Natural killer cell (primary cell): ENCODE measurements at places on chromosomes 7 and 10. TPM values are rescaled to one million over a fixed set of nuclear protein-coding genes. Genes with fewer than 3 reads are reported as not detected.

DNA sequence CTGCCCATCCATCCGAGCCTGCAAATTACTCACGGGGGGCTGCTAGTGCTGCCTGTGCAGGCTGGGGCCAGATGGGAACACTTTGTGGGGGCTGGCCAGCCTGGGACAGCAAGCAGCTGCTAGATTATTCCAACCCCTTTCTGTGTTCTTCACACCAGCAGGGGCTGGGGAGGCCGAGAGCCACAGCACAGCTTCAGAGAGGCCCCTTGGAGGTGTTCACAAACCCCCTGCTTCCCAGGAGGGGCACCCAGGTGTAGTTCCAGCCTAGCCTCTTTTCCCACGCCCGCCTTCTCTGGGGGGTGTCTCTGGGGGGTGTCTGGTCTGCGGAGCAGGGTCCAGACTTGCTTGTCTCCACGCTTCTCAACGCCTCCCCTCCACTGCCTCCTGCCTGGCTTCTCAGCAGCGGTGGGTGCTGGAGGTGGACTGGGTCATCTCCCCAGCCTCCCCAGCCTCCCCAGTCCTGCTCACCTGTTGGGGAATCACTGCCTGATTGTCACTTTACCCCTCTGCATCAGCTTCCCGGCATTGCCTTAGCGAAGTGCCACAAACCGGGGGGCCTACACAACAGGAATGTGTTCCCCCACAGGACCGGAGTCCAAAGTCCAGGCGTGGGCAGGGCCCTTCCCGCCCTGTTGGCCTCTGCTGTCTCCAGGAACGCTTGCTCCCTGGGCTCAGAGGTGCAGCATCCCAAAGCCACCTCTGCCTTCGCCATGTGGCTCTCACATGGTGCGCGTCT lies 74.0 kb upstream of the EN2 start:
- H3K27me3 ChIP-seq: peaks cover 28% of the 10 kb centered on the region
- H3K27ac ChIP-seq: no peak overlapping the region
- H3K4me3 ChIP-seq: no peak overlapping the region
- H3K4me1 ChIP-seq: peaks cover 9% of the 10 kb centered on the region
- no peak for DNase-seq

DNA sequence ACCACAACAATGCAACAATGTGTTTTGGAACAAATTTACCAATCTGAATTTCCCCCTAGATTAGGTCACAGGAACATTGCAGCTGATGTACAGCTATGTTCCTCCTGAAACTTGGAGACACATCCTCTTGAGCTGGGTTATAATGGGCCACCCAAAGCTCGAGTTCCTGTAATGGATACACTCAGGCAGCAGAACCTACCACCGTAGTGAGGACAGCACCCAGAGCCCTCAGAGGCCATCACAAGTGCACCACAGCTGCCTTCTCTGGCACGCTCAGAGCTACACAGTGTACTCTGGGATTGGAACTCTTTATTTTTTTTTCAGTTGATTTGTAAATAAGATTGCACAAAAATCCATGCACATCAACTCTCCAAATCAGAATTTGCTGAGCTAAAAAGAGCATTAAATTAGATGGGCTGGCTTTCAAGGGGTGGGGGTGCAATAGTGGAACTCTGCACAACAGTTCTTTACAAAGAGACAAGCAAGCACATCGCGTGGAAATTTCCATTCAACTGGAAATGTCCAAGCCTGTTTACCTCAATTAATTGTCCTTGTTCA lies 56.7 kb downstream of the EGFR start:
- H3K4me1 ChIP-seq: peaks cover 7% of the 10 kb centered on the region
- no peak overlapping the region for H3K4me3 ChIP-seq
- H3K27me3 ChIP-seq: no peaks in the 10 kb centered on the region
- no peak for DNase-seq
- no peaks in the 10 kb centered on the region for H3K36me3 ChIP-seq

DNA sequence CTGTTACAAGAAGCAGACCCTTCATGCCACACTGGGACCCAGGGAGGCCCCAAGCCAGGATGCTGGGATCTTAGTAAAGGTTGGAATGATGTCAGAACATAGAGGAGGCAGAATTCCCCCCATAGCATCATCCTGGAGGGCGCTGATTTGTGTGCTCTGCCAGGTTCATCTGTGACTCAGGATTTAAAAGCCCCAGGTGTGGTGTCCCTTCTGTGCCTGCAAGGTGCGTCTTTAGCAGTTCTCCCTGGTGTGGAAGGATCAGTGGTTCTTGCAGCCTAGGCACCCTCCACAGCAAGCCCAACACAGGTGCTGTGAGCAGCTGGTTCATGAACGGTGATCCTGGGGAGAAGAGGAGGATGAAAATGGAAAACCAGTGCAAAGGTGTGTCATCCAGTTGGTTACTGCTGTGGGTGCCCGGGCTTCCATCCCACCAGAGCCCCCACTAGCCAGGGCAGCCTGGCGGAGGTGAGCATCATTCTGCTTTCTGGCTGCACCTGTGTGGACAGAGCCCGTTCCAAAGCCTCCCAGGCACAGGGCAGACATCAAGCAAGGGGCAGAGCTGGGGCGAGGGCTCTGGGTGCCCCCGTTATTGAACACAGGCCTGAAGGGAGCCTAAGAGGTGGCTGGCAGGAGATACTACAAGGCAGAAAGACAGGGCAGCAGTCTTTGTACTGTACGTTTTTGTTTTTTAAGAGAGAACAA lies 49.5 kb downstream of the IKZF1 start:
- peak overlapping the region; percentile 95 for H3K27ac ChIP-seq
- peak; percentile 38 for DNase-seq
- no peak overlapping the region for H3K4me3 ChIP-seq
- H3K36me3 ChIP-seq: peaks cover 49% of the 10 kb centered on the region

GRCh38 chr7:43116451-43116850 lies 4.0 kb downstream of the HECW1 start:
- H3K27me3 ChIP-seq: peaks cover 28% of the 10 kb centered on the region
- H3K27ac ChIP-seq: no peak overlapping the region
- H3K4me3 ChIP-seq: no peak overlapping the region
- peaks cover 4% of the 10 kb centered on the region for H3K4me1 ChIP-seq
- DNase-seq: no peak

DNA sequence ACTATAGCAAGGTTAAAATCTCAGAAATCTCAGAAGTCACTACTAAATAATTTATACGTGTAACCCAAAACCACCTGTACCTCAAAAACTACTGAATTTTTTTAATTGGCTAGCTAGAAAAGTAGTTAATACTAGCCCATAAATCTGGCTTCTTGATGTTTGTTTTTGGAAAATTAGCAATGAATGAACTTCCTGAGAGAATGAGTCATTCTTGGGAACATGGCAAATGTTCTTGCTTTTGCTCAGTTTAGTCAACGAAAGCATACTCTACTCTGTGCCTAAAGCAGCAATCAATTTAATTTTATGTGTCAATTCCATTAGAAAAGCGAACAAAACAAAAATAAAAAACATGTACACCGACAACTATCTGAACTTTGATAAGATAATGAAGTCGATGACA lies 69.2 kb downstream of the SEMA3E start:
- H3K27me3 ChIP-seq: no peaks in the 10 kb centered on the region
- H3K4me1 ChIP-seq: no peaks in the 10 kb centered on the region
- no peaks in the 10 kb centered on the region for H3K36me3 ChIP-seq
- H3K4me3 ChIP-seq: no peak overlapping the region
- DNase-seq: no peak

GRCh38 chr7:1412322-1413261 lies 46.7 kb downstream of the MICALL2 start:
- H3K27ac ChIP-seq: no peak overlapping the region
- no peak overlapping the region for H3K4me3 ChIP-seq
- H3K36me3 ChIP-seq: no peaks in the 10 kb centered on the region
- DNase-seq: peak; percentile 95
- peaks cover 24% of the 10 kb centered on the region for H3K4me1 ChIP-seq

- DNase-seq: no peak
- H3K4me1 ChIP-seq: no peaks in the 10 kb centered on the region
- H3K27ac ChIP-seq: no peak overlapping the region
These were observed 184.2 kb downstream of the CCDC71L start for GRCh38 chr7:106476751-106477150.

GRCh38 chr10:132164761-132165278 lies 21.9 kb upstream of the DPYSL4 start:
- peaks cover 19% of the 10 kb centered on the region for H3K4me1 ChIP-seq
- H3K27me3 ChIP-seq: no peaks in the 10 kb centered on the region
- no peak overlapping the region for H3K27ac ChIP-seq
- no peak for DNase-seq
- H3K4me3 ChIP-seq: no peak overlapping the region

GRCh38 chr10:14548474-14548873 lies 217.8 kb upstream of the FRMD4A start:
- no peak overlapping the region for H3K4me3 ChIP-seq
- peaks cover 36% of the 10 kb centered on the region for H3K4me1 ChIP-seq
- H3K27ac ChIP-seq: no peak overlapping the region
- H3K36me3 ChIP-seq: peaks cover 21% of the 10 kb centered on the region

GRCh38 chr7:84302949-84303348 lies 108.4 kb upstream of the SEMA3A start:
- H3K4me1 ChIP-seq: no peaks in the 10 kb centered on the region
- H3K27ac ChIP-seq: no peak overlapping the region
- no peaks in the 10 kb centered on the region for H3K36me3 ChIP-seq

DNA sequence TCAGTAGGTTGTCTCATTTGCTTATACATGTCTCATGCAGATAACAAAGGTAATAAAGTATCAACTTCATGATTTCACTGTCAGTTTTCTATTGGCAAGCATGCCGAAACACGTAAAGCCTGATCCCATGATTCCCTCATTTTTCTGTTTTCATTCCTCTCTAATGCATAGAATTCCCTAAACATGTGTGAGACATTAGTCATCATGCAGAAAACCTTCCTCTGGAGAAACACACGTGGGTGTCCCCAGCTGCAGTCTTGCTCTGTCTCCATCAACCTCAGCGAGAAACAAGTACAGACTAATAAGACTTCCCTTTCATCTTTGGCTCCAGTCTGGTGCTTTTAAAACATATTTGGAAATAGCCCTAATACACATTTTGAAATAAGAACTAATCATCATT lies 432.7 kb upstream of the VSTM2A start:
- no peak for DNase-seq
- no peaks in the 10 kb centered on the region for H3K36me3 ChIP-seq
- H3K4me3 ChIP-seq: no peak overlapping the region
- H3K27ac ChIP-seq: no peak overlapping the region

GRCh38 chr10:66837990-66838389 lies 87.8 kb upstream of the LRRTM3 start:
- no peaks in the 10 kb centered on the region for H3K4me1 ChIP-seq
- H3K27me3 ChIP-seq: no peaks in the 10 kb centered on the region
- no peak overlapping the region for H3K27ac ChIP-seq
- H3K4me3 ChIP-seq: no peak overlapping the region
- no peaks in the 10 kb centered on the region for H3K36me3 ChIP-seq
- no peak for DNase-seq

GRCh38 chr10:47248386-47249090 lies 51.5 kb upstream of the GDF10 start:
- H3K36me3 ChIP-seq: no peaks in the 10 kb centered on the region
- H3K27me3 ChIP-seq: no peaks in the 10 kb centered on the region
- H3K4me1 ChIP-seq: no peaks in the 10 kb centered on the region
- H3K4me3 ChIP-seq: no peak overlapping the region

- no peak for DNase-seq
- H3K36me3 ChIP-seq: no peaks in the 10 kb centered on the region
- no peak overlapping the region for H3K4me3 ChIP-seq
- H3K27me3 ChIP-seq: no peaks in the 10 kb centered on the region
- no peaks in the 10 kb centered on the region for H3K4me1 ChIP-seq
These were observed 422.3 kb downstream of the TCERG1L start for GRCh38 chr10:130889240-130889639.

GRCh38 chr7:112104120-112104519 lies 102.1 kb downstream of the DOCK4 start:
- no peaks in the 10 kb centered on the region for H3K36me3 ChIP-seq
- H3K27ac ChIP-seq: no peak overlapping the region
- no peaks in the 10 kb centered on the region for H3K4me1 ChIP-seq
- no peak overlapping the region for H3K4me3 ChIP-seq

Gene MYL10
- total RNA-seq: not detected

GRCh38 chr10:90062786-90063185 lies 361.4 kb downstream of the KIF20B start:
- no peak overlapping the region for H3K27ac ChIP-seq
- DNase-seq: no peak
- no peak overlapping the region for H3K4me3 ChIP-seq

- no peak for DNase-seq
- no peaks in the 10 kb centered on the region for H3K4me1 ChIP-seq
- no peak overlapping the region for H3K4me3 ChIP-seq
- no peaks in the 10 kb centered on the region for H3K36me3 ChIP-seq
- no peak overlapping the region for H3K27ac ChIP-seq
These were observed 100.0 kb downstream of the INPP5A start for GRCh38 chr10:132637477-132638129.

Gene SLC29A3
- 6.6 TPM for total RNA-seq

Gene FKBP6
- not detected for total RNA-seq

Gene IL15RA
- total RNA-seq: 11.8 TPM

DNA sequence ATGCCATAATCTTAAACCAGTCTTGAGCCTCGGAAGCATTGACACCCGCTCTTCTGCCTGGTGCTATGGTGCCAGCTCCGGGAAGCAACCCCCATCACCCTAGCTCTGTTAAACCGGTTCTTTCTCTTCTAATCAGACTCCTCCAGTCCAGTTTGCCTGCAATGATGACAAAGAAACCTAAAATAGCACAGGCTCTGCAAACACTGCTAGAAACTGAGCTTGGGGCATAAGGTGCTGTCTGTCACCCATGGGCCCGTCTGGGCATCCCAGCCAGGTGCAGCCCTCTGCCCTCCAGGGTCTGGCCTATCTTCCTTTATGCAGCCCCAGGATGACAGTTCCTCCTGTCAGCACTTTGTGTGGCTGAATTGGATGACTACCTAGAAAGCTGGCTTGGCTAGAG lies 14.2 kb upstream of the CAMK2G start:
- no peak for DNase-seq
- H3K4me1 ChIP-seq: peaks cover 6% of the 10 kb centered on the region
- H3K27me3 ChIP-seq: no peaks in the 10 kb centered on the region
- no peak overlapping the region for H3K27ac ChIP-seq

- H3K27me3 ChIP-seq: no peaks in the 10 kb centered on the region
- H3K36me3 ChIP-seq: no peaks in the 10 kb centered on the region
- no peak overlapping the region for H3K4me3 ChIP-seq
- no peaks in the 10 kb centered on the region for H3K4me1 ChIP-seq
These were observed 40.9 kb upstream of the WDR11 start for GRCh38 chr10:120810298-120810697.

Gene KAZALD1
- total RNA-seq: 0.49 TPM

Gene EPDR1
- total RNA-seq: 2.0 TPM

GRCh38 chr10:86953747-86954680 lies 3.4 kb downstream of the MMRN2 start:
- peaks cover 7% of the 10 kb centered on the region for H3K4me1 ChIP-seq
- no peak overlapping the region for H3K27ac ChIP-seq
- H3K27me3 ChIP-seq: no peaks in the 10 kb centered on the region
- no peak overlapping the region for H3K4me3 ChIP-seq
- no peaks in the 10 kb centered on the region for H3K36me3 ChIP-seq
